ENCODE measurements at places on chromosomes 2 and 18.

DNA sequence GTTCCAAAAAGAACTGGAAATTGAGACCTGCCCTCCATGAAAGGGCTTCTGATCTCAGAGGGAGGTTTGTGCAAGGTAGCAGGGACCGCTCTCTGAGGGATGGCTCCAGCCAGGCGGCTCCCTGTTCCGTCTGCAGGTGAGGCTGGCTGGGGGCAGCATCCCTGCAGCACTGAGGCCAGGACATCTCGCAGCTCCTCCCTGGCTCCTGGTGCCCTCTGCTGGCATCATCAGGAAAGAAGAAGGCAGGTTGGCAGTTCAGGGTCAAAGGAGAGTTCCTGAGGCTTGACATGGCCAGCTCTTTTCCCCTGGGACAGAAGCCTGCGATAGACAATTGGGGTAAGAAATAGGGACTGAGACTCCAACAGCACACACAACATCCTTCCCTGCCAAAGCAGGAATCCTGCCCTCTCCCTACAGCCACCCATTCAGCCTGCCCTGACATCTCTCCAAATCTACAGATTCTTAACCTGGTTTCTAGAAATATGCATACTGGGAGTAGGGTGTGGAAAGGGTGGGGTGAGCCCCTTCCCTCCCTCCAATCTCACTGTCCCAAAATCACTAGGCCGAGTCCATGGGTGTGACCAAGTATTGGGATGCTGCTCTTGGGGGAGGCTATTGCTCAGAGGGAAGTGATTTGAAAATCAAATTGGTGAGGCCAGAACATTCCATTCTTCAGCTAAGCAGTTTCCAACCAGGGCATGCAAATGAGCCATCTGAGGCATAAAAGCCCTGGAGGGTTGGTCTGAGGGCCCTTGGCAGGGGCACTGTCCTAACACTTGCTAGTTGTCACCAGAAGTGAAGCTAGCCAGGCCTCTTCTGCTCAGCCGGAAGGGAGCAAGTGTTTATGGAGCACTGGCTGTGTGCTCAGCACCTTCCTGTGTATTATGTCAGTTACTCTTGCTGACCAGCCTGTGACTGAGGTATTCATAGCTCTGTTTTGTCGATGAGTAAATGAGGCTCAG lies 185.4 kb downstream of the TFCP2L1 start:
- no peak for DNase-seq

DNA sequence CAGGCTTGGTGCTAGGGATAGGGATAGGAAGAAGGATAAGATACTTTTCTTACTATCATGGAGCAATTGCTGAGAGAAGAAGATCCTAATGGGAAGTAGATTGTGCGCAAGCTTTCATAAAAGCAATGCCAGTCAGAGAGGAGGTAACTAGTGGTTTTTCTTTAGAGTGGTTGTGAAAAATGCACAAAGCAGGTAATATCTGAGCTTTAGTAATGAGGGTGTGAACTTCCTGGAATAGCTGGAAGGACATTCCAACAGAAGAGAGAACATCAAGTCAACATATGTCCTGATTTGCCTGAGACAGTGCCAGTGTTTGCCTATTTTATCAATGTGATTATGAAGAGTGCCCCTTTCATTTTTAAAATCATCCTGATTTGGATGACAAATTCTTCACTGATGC lies 34.1 kb downstream of the CCBE1 start:
- DNase-seq = no peak

GRCh38 chr2:102268510-102269199 lies 42.7 kb upstream of the IL1RL1 start:
- no peak for DNase-seq

GRCh38 chr2:205656941-205657340 lies 25.4 kb upstream of the NRP2 start:
- no peak for DNase-seq
